Stimulated activated CD4-positive, alpha-beta T cell treated with anti-CD3 and anti-CD28 coated beads, TNF-alpha, amount 100 ng/mL, for 24 hours (primary cell): ENCODE measurements at places on chromosomes 7 and 10.

GRCh38 chr10:98924526-98924925, 311.1 kb downstream of the HPSE2 start:
- no peak for DNase-seq

GRCh38 chr10:129511758-129512157, 44.7 kb downstream of the MGMT start:
- no peak for DNase-seq

DNA sequence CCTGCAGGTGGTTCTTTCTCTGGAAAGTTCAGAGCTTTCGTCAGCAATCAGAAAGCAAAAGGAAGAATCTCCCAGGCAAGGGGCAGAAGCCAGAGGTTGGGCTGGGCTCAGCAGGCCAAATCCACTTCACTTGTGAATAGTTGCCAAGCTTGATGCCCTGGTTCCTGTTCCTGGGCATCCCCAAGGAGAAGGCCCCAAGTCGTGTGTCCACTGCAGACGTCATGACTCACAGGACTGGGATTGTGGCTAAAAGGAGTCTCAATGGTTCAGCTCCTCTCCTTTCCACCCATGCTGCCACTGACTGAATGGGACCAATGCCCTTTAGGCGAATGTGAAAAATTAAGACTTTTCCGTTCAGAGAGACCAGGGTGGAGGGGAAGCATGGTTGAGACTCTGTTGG, 38.6 kb upstream of the TRIM8 start:
- DNase-seq = no peak

- DNase-seq = no peak
These were observed 49.6 kb downstream of the MPP7 start for GRCh38 chr10:28253169-28253785.

- no peak for DNase-seq
These were observed 179.8 kb downstream of the IPMK start for GRCh38 chr10:58087896-58088295.

DNA sequence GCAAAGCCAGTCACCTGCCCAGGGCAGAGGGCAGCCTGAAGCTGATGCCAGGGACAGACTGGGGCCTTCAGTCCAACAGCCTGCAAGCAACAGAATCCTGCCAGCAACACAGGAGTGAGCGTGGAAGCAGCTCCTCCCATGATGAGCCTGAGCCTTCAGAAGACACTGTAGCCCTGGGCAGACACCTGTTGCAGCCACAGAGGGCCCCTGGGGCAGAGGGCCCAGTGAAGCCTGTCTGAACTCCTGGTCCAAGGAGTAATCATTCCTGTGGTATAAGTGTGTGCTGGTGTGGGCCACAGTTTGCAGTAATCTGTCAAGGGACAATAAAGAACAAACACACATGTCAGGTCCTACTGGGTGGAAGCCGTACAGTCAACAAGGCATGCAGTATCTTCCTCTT, 2.9 kb upstream of the PFKP start:
- DNase-seq = no peak

DNA sequence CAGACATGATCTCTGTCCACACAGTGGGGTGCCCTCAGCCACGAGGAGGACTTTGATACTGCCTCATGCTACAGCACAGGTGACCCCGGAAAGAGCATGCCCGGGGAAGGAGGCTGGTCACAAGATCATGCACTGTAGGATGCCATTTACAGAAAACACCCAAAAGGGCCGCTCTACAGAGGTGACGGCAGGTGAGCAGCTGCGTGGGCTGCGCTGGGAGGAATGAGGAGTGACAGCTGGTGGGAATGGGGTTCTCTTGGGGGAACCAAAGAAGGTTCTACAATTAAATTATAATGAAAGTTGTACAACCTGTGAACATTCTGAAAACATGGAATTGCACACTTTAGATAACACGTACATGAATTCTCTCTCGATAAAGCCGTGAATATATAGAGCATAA, 12.0 kb downstream of the INTS1 start:
- no peak for DNase-seq

DNA sequence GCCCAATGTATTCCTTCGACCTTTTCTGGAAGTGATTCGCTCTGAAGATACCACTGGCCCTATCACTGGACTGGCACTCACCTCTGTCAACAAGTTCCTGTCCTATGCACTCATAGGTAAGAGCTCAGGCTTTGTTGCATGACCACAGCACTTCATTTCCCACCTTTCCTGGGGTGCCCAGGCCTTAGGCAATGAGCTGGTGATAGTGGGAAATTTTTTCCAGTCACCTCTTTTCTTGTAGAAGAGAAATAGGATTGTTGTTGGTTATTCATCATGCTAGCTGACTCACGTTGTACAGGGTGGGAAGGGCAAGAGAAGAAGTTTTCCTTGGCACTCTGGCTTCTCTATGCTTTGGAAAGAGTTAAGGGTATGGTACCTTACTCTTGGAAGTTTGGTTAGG, 51.4 kb upstream of the NFKB2 start:
- DNase-seq = no peak

GRCh38 chr10:117462424-117462792, 80.1 kb upstream of the EMX2 start:
- no peak for DNase-seq

DNA sequence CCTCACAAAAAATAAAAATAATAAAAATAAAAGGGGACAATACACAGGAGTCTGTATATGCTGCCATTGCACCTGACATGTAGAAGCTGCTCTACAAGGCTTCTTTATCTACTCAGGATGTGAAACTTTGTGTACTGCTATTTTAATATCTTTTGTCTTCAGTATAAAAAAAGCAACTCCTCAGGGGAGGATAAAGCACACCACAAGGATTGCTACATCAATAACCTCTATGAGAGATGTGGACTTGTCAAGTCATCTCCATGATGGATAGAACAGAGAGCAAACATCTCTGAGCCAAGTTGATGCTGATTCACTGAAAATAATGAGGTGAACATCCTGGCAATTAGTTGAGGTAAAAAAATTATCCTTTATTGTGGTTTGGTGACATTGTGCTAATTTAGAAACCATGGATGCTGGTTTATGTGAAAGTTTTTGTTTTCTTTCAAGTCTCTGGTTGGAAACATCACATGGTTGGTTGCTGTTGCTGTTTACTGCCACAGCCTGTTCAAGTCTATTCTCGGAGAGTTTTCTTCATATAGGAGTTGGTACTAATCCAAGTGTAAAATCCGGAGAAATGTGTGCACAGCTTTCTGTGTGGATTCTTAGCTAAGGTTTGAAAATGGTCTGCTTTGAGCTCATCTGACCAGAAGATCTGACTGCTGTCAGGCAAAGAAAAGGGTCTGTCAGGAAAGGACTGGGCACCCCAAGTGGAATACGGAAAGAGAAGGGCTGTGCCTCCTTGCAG, 1.5 kb upstream of the HECW1 start:
- DNase-seq = no peak

DNA sequence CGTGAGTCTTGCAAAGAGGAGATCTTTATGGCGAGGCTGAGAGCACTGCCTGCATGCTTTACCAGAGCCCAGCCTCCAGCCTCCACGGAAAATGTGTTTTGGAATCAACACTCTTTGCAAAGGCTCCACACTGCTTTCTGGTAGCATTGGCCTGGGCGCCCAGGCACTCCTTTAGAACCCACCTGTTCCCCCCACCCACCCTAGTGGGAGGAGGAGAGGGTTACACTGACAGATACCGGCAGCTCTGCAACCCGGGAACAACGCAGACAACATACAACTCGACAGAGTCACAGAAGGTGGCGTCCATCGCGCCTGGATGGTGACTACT, 5.5 kb upstream of the MNX1 start:
- DNase-seq = no peak

DNA sequence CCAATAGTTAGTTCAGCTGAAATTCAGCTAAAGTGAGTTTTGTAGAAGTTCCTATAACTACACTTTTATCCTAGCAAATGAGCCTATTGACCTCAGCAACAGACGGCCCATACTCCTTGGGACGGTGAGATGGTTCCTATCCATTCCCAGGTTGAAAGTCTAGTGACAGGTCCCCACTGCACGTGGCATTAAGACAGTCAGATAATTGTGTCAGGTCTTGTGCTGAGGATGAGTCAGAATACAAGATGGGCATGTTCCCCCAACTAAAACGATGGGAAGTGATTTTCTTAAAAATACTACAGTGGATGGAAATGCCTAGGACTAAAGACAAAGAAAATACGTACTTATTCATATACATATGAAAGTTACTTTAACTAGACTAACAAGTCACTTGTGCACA, 2.1 kb downstream of the CAV1 start:
- no peak for DNase-seq

DNA sequence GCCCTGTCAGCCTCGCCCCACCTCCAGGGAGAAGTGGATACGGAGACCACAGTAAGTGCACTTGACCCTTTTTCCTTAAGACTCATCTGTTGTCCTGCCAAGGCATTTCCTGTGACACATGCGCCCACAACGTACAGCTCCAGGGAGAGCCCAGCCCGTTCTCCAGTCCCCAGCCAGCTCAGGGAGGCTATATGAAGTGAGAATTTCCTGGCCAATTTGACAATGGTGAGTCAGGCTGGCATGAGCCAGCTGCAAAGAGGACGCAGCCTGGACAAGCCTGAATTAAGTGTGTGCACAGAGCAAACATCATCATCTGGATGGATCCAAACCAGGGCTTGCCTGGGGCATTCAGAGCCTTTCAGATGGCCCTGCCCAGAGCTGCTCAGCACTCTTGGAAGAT, 244.8 kb downstream of the KCNMA1 start:
- DNase-seq = no peak

DNA sequence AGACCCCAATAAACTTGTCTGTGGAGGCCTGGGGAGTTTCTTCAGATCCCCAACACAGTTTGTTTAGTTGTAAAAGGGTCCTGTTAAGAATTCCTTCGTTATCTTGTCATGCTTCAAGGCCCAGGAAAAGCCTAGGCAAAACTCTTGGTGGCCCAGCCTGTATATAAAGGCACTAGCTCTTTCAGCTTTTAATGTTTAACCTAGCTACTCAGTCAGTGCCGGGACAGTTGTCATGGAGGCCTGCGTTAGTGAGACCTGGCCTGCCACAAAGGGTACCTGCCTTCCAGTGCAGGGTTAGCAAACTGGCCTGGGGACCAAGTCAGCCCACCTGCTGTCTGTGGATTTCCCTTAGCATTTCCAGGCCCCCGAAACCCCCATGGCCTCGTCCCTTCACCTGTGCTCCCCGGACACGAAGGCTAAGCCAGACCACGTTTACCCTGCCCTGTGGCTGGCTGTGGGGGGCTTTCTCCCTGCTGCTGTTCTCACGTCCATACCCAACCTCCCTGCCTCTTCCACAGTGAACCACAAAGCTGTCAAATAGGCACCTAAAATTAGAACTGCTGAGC, 96.9 kb upstream of the PPP2R2D start:
- no peak for DNase-seq

DNA sequence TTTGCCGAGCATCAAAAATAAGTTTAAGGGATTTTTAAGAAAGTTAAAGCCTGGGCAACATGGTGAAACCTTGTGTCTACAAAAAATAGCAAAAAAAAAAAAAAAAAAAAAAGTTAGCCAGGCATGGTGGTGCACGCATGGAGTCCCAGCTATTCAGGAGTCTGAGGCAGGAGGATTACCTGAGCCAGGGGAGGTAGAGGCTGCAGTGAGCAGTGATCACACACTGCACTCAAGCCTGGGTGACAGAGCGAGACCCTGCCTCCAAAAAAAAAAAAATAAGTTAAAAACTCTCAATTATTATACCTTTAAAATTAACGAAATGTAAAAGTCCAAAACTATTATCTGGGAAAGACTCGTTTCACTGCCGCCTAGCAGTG, 35.0 kb upstream of the DAGLB start:
- no peak for DNase-seq

- no peak for DNase-seq
These were observed 106.2 kb upstream of the SEMA3D start for GRCh38 chr7:85292908-85293576.

DNA sequence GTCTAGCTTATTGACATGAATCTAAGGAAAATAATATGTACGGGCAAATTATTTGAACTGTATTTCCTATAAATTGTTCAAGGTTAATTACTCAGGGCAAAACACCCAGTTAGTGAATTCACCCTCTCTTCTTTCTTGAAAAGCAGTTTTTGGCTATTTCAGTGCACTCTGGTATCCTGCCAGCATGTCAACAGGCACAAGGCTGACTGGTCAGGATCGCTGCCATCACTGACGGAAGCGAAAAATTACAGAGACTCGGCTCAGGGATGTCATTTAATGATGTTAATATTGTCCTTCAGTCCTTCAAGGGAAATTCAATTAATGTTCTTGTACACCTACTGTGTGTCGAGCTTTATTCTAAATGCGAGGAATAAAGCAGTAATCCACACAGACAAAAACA, 28.3 kb upstream of the OLAH start:
- no peak for DNase-seq

GRCh38 chr7:35553519-35553918, 141.4 kb downstream of the HERPUD2 start:
- no peak for DNase-seq

- DNase-seq = no peak
These were observed 575.7 kb downstream of the REEP3 start for GRCh38 chr10:64096941-64097340.

DNA sequence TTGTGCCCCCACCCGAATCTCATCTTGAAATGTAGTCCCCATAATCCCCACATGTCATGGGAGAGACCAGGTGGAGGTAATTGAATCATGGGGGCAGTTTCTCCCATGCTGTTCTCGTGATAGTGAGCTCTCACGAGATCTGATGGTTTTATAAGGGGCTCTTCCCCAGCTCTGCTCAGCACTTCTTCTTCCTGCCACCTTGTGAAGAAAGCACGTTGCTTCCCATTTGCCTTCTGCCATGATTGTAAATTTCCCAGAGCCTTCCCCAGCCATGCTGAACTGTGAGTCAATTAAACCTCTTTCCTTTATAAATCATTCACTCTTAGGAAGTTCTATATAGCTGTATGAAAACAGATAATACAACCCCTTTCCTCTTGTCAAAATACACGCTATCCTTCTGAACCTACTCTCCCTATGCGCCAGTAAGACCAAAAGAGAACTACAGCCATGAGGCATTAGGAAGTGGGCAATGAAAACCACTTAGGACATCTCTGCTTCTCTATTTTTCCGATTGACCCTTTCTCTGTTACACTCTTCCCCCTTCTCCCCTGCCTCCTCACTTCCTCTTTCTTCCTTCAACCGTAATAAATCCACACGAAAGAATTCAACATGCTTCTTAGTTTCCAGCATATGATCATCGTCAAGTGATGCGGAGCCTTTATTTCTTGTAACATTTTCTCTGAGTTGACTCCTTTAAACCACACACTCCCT, 101.2 kb upstream of the WDR11 start:
- no peak for DNase-seq

GRCh38 chr7:72465521-72465920, 53.4 kb upstream of the CALN1 start:
- DNase-seq = no peak

- no peak for DNase-seq
These were observed 187.6 kb upstream of the KLF14 start for GRCh38 chr7:130921391-130922180.

GRCh38 chr10:30185916-30186315, 126.5 kb upstream of the JCAD start:
- no peak for DNase-seq
